ENCODE measurements at places on chromosomes 16 and 17.

DNA sequence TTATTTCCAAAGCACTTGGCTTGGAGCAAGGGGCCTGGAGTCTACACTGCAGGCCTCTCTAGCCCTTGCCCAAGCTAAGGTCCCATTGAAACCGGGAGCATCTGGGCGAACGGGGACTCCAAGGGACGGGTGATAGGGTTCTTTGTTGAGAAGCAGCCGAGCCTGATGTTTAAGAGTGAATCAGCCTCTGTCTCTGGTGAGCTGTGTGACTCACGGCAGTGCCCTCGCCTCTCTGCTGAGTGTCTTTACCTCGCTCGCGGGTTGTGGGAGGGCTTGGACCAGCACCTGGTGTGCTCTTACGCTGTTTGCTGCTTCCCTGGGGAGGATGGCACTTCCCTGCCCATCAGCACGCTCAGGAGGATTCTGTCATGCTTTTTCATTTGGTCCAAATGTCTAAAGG, 1.3 kb downstream of the HGS start:
- DNase-seq: no peak

DNA sequence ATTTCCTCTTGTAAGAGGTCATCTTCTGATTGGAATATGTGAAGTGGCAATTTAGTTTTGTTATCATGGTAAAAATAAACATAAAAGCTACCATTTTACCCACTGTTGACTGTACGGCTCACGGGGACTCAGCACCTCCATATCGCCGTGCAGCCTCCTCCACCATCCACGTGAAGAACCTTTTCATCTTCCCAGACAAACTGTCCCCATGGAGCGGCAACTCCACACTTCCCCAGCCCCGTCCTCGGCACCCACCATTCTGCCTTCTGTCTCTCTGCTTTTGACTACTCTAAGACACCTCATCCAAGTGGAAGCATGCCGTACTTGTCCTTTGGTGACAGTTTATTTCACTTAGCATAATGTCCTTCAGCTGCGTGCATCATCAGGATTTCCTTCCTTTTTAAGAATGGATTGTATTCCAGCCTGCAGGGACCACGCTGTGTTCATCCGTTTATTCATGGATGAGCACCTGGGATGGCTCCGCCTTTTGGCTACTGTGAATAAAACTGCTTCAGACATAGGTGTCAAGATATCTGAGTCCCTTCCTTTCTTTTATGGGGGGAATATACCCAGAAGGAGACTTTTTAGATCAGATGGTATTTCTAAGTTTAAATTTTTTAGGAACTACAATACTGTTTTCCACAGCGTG, 14.3 kb downstream of the FBXO31 start:
- peak; percentile 66 for DNase-seq

DNA sequence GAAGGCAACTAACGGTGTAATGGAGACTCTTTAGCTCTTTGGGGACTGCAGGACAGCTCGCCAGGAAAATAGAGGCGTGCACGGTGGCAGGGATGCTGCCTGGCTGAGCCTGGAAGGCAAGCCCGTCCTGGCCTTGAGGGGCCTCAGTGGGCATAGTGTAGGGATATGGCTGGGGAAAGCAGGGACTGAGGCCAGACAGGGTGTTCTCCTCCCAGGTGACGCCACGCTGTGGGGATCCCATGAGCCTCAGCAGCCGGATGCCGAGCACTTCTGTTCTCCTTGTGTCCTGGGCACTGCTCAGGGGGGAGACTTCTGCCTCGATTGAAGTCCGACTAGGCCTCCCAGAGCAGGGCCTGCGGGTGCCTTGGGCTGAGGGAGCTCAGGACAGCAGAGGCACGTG, 89.2 kb downstream of the NPIPB11 start:
- DNase-seq: no peak

- DNase-seq: no peak
Observed at GRCh38 chr17:66635386-66636045, 199.4 kb upstream of the CACNG5 start.

DNA sequence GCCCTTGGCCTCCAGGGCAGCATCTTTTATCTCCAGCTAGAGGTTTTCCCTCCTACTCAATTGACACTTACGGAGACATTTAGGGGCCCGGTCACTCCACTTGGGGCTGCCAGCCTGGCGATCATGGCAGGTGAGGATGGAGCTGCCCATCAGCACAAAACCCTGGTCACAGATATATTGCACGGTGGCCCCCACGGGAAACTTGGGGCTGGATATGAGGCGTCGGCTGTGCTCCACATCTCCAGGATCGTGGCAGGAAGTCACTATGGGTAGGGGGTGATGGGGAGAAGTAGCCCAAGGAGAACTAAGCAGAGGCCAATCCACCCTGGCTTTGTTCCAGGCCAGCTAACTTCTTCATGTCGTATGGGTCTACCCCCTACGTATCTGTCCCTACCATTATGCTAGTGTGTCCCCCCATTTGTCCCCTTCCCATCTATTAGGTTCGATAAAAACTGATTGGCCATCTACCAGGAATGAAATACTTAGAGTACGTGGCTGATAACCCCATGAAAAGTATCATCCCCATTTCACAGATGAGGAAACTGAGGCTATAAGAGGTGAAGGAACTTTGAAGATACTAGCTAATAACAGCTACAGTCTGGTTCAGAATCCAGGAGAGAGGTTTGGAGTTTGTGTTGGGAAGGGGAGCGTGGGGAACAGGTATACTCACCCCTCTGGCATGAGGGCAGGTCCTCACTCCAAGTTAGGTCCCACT, 6.1 kb upstream of the PHF12 start:
- DNase-seq: no peak

DNA sequence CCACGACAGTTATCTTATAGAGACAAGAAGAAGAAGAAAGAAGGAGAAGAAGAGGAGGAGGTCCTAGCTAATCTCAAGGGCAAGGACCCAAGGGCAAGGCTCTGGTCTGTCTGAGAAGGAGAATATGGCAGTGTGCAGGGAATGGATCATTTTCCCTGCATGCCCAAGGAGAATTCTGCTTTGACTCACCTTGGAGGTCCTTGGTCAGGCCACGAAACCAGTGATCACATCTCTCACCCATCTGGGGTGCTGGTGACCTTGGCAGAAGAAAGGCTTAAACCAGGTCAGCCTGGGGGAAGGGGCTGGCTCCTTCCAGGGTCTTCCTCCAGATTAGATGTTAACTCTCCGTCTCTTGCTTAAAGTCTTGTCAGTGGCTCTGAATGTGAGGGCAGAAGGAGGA, 1.6 kb upstream of the FMNL1 start:
- no peak for DNase-seq

- DNase-seq: no peak
Observed at GRCh38 chr16:56111100-56111499, 80.2 kb upstream of the GNAO1 start.

GRCh38 chr17:34847938-34848337, 113.3 kb downstream of the CCT6B start:
- DNase-seq: no peak

DNA sequence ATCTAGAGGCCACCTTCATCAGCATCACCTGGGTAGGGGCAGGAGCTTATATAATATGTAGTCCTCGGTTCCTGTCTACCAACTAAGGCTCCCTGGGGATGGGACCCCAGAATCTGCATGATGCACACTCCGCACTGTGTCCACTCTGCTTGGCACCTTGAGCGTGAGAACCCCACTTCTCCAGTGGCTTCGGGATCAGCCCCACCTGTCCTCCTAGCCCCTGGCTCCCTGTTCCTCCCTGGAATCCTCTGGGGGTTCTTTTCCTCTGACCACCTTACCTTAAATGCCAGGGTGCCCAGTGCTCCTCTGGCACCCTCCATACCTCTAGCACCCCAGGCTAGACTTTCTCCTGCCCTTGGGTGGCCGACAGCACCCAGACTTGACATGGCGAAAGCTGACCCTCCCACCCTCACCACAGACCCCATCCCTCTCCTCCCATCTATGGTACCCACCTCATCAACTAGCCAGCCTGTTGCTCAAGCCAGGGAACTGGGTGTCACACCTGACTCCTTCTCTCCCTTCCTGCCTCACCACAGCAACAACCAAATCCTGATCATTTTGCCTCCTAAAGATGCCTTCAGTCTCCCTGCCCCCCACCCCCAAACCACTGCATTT, 2.8 kb upstream of the NXPH3 start:
- no peak for DNase-seq

GRCh38 chr16:53175118-53175517, 120.3 kb downstream of the CHD9 start:
- DNase-seq: no peak

- DNase-seq: no peak
Observed at GRCh38 chr17:52673791-52674190, 515.3 kb upstream of the CA10 start.

- no peak for DNase-seq
Observed at GRCh38 chr17:35293151-35293847, 50.4 kb downstream of the SLFN5 start.

- DNase-seq: no peak
Observed at GRCh38 chr17:57781386-57782061, 36.4 kb upstream of the CCDC182 start.

DNA sequence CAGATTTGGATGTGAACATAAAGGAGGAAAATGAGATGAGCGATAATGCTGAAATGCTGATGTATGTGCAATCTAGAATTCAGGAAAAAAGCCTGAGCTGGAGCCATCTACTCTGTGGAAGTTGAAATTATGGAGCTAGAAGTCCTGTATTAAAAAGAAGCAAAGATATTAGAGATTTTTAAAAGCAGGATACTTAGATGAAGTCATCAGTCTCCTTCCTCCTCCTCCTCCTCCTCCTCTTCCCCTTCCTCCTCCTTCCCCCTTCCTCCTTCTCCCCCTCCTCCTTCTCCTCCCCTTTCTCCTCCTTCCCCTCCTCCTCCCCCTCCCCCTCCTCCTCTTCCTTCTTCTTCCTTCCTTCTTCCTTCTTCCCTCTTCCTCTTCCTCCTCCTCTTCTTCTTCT, 823.8 kb upstream of the CA10 start:
- no peak for DNase-seq

DNA sequence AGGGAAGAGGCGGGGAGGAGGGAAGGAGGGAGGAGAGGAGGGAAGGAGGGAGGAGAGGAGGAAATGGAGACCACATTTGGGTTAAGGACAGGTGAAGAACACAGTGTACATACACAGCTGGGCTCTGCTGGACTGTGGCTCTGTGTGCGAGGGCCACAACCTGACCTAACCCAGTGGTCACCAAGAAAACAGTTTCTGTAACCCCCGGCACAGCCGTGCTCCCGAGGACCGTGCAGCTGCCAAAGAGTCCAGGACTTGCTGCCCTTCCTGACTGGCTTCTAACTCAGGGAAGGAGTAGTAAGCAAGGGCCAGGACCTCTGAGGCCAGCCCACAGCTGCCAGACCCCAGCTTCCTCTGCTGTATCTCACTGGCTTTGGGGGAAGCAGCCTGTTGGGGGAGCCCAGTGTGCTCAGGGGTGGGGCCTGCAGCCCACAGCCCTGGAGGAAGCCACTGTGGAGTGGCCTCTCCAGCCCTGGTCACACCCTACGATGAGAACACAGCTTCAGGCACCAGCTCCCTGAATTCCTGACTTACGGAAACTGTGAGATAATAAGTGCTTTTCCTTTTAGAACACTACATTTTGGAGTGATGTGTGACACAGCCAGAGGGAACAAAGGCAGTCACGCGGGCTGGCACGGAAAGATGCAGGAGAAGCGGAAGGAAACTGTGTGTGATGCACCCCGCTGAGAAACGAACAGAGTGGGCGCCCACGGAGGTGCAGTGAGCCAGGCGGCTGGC, 32.3 kb downstream of the SLC7A5 start:
- no peak for DNase-seq

All from chondrocyte (in vitro differentiated cells).